HFFc6 (cell line): ENCODE measurements at places on chromosomes 4 and X. TPM values are rescaled to one million over a fixed set of nuclear protein-coding genes. Genes with fewer than 3 reads are reported as not detected.

DNA sequence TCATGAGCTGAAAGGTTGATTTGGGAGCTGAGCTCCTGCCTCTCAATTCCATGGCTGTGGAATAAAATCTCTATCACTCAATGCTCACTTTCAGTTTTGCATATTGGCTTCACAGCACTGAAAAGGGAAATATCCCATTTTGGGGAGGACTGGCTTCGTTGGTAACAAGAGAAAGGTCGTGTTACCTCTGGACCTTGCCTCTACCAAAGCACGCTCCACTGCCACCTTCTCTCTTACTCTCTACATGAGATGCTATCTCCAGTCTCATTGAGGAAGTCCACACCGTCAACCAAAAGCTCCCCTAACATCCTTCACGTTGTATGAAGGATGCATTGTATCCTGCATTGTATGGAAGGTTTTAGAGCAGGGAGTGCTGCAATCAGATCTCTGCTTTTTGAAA, 195.0 kb upstream of the LDB2 start:
- no peak for DNase-seq

GRCh38 chrX:107442914-107443527, 6.4 kb upstream of the FRMPD3 start:
- no peak for DNase-seq

DNA sequence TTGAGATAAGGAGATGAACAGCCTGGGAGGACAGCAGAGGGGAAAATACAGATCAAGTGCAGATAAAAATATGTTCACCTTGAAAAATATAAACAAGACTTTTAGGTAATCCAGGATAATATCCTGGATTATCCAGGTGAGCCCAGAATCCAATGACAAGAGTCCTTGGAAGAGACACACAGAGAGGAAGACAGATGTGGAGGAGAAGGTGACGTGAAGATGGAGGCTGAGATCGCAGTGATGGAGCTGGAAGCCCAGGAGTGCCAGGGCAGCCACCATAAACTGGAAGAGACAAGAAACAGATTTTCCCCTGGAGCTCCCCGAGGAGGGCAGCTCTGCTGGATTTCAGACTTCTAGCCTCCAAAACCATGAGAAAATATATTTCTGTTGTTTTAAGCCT, 230.7 kb downstream of the UNC5C start:
- DNase-seq, result no peak

GRCh38 chrX:20159797-20160385, 18.3 kb upstream of the EIF1AX start:
- no peak for DNase-seq

GRCh38 chr4:40916218-40916555, 166.4 kb downstream of the NSUN7 start:
- peak; percentile 73 for DNase-seq

The VCX2 gene
- not detected in 3 replicates for total RNA-seq

The USP17L20 gene
- not detected in 3 replicates for total RNA-seq
